ENCODE measurements at places on chromosomes 4 and X.
A peak's percentile ranks its signal among the peaks of the same experiment; 100 is the strongest.

DNA sequence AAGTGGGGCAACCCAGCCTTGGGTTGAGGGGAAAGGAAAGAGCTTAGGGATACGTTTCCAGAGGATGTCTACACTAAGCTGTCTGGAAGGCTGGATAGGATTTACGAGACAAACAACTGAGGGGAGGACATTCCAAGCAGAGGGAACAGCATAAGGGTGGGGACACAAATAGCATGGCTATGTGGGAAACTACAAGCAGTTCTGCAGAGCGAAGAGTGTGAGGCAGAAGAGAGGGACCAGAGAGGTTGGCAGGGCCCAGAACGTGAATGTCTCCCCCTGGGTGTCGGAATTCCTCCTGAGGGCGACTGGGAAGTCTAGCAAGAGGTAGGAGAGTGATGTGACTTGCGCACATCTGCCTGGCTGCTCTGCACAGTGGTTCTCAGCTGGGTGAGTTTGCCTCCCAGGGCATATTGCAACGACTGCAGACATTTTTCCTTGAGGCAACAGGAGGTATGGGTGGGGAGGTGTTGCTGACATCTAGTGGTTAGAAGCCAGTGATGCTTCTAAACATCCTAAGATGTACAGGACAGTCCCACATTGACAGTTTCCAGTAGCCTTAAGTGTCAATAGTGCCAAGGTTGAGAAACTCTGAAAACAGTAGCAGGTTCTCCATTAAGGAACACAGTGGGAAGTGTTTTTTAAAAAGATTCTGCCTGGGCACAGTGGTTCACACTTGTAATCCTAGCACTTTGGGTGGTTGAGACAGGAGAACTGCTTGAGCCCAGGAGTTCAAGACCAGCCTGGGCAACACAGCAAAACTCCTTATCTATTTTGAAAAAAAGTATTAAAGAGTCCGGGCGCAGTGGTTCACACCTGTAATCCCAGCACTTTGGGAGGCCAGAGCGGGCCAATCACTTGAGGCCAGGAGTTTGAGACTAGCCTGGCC, 9.2 kb downstream of the NDUFA1 start:
- H3K4me1 ChIP-seq = no peaks in the 10 kb centered on the region
- no peak overlapping the region for H3K4me3 ChIP-seq
- no peak overlapping the region for H3K27ac ChIP-seq
- peak; percentile 17 for DNase-seq
- H3K36me3 ChIP-seq = no peaks in the 10 kb centered on the region

GRCh38 chr4:165915215-165915614, 42.2 kb downstream of the TLL1 start:
- H3K36me3 ChIP-seq = no peaks in the 10 kb centered on the region
- H3K4me3 ChIP-seq = no peak overlapping the region
- no peaks in the 10 kb centered on the region for H3K27me3 ChIP-seq
- no peak for DNase-seq
- H3K4me1 ChIP-seq = no peaks in the 10 kb centered on the region
- H3K27ac ChIP-seq = no peak overlapping the region

GRCh38 chr4:55840956-55841355, 12.5 kb upstream of the EXOC1 start:
- DNase-seq = no peak
- H3K27ac ChIP-seq = no peak overlapping the region
- no peaks in the 10 kb centered on the region for H3K27me3 ChIP-seq
- no peak overlapping the region for H3K4me3 ChIP-seq
- no peaks in the 10 kb centered on the region for H3K36me3 ChIP-seq

DNA sequence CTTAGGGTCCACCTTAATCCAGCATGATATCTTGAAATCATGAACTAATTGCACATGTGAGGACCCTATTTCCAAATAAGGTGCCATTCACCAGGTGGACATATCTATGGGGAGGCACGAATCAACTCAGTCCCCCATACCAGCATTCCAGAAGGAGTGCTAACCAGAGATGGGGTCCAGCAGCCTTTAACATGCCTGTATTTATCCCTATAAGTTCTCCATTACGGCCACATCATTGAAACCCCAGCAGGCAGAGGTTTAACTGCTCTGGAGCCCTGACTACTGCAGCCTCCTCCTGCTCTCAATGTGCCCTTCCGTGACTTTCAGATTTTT, 3.2 kb upstream of the ASMTL start:
- H3K4me1 ChIP-seq = no peaks in the 10 kb centered on the region
- no peak overlapping the region for H3K27ac ChIP-seq
- H3K36me3 ChIP-seq = no peaks in the 10 kb centered on the region
- no peak for DNase-seq
- H3K27me3 ChIP-seq = peaks cover 6% of the 10 kb centered on the region
- H3K4me3 ChIP-seq = no peak overlapping the region

- H3K27ac ChIP-seq = no peak overlapping the region
- H3K4me1 ChIP-seq = no peaks in the 10 kb centered on the region
- H3K4me3 ChIP-seq = no peak overlapping the region
- H3K36me3 ChIP-seq = no peaks in the 10 kb centered on the region
- no peaks in the 10 kb centered on the region for H3K27me3 ChIP-seq
Measured at GRCh38 chr4:97868097-97868496, 275.2 kb downstream of the STPG2 start.

DNA sequence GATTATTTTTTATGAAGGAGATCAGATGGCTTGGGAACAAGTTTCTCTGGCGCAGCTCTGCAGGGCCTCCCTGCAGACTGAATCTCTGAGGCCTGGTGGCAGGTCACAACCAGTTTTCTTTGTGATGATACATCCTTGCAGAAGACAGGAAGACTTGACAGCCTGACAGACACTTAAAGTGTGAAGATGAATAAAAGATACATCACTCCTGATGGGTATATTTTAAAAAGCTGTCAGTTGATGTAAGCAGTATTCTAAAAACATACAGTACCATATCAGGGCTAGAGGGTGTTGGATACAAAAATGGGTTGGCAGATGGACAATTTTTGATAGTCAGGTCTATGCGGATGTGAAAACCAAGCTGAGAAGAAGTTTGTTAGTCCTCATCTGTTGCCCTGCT, 239.5 kb downstream of the LHFPL1 start:
- H3K4me3 ChIP-seq = no peak overlapping the region
- no peak overlapping the region for H3K27ac ChIP-seq
- no peaks in the 10 kb centered on the region for H3K27me3 ChIP-seq
- H3K36me3 ChIP-seq = no peaks in the 10 kb centered on the region

- no peak overlapping the region for H3K4me3 ChIP-seq
- DNase-seq = no peak
- H3K27ac ChIP-seq = no peak overlapping the region
- no peaks in the 10 kb centered on the region for H3K4me1 ChIP-seq
- H3K27me3 ChIP-seq = no peaks in the 10 kb centered on the region
Measured at GRCh38 chr4:38740303-38740702, 42.5 kb downstream of the TLR10 start.

GRCh38 chrX:8083286-8083685, 87.8 kb downstream of the VCX2 start:
- H3K27me3 ChIP-seq = no peaks in the 10 kb centered on the region
- no peak overlapping the region for H3K27ac ChIP-seq
- no peak for DNase-seq
- H3K36me3 ChIP-seq = no peaks in the 10 kb centered on the region
- no peaks in the 10 kb centered on the region for H3K4me1 ChIP-seq

DNA sequence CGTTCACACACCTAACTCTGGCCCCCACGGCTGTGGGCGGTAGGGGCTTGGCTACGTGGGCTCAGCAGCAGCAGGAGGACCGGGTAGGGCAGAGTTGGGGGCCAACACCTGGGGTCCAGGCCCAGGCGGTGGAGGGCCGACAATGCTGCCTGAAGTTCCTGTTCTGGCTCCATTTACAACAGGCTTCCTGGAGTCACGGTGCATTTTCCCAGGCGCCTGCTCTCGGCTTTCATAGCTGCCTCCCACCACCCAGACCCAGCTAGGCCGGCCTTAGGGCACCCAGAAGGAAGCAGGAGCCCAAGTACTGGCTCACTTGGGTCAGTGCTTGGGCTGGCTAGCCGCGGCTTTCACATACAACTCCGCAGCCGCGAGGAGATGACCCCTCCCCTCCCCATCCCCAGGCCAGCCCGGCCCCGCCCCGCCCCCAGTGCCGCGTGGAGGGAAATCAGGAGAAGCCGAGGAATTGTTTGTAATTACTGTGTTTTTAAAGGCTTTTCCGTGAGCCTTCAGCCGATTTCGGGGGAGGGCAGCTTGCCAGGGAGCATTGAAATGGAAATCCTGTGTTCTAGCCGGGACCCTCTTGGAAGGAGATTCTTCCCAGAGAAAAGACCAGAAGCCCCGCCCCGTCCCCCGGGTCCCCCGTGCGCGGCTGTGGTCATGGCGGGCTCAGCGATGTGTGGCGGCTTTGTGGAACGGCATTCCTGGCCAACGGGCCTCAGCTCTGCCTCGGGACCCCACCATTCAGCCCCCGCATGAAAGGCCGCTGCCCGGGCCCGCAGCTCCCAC, 28.5 kb downstream of the PJA1 start:
- peak; percentile 42 for DNase-seq
- H3K4me3 ChIP-seq = no peak overlapping the region
- H3K27ac ChIP-seq = peak overlapping the region; percentile 73
- no peaks in the 10 kb centered on the region for H3K36me3 ChIP-seq
- no peaks in the 10 kb centered on the region for H3K4me1 ChIP-seq
- no peaks in the 10 kb centered on the region for H3K27me3 ChIP-seq

- DNase-seq = no peak
- peaks cover 11% of the 10 kb centered on the region for H3K4me1 ChIP-seq
- no peaks in the 10 kb centered on the region for H3K27me3 ChIP-seq
- no peak overlapping the region for H3K27ac ChIP-seq
- H3K36me3 ChIP-seq = no peaks in the 10 kb centered on the region
Measured at GRCh38 chr4:48190839-48191238, 56.8 kb upstream of the TXK start.

GRCh38 chr4:7557456-7557855, 122.7 kb upstream of the PSAPL1 start:
- DNase-seq = peak; percentile 16
- H3K4me3 ChIP-seq = no peak overlapping the region
- no peaks in the 10 kb centered on the region for H3K4me1 ChIP-seq
- H3K27ac ChIP-seq = no peak overlapping the region
- no peaks in the 10 kb centered on the region for H3K36me3 ChIP-seq

GRCh38 chrX:1444561-1445500, 7.9 kb downstream of the ASMTL start:
- DNase-seq = no peak
- H3K4me1 ChIP-seq = no peaks in the 10 kb centered on the region
- no peak overlapping the region for H3K4me3 ChIP-seq
- no peaks in the 10 kb centered on the region for H3K36me3 ChIP-seq

GRCh38 chr4:10279261-10279660, 162.7 kb upstream of the WDR1 start:
- no peak overlapping the region for H3K4me3 ChIP-seq
- no peaks in the 10 kb centered on the region for H3K27me3 ChIP-seq
- H3K4me1 ChIP-seq = no peaks in the 10 kb centered on the region
- no peak for DNase-seq

DNA sequence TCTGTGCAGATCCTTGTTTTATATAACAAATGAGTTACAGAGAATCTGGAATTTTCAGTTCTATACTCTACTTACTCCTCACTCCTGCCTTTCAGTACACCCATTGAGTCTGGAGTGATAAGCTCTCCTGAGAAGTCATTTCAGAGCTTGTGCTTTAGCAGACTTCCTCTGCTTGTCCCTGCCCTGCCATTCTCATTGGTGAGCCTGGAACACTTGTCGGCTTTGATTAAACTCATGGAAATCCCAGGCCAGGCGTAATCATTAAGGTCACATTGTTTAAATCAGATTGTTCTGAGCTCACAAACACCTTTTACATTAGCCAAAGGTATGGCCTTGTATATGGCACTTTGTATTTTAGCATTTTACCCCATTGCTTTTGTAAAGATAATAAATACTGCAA, 102.7 kb downstream of the CNKSR2 start:
- H3K27ac ChIP-seq = no peak overlapping the region
- no peaks in the 10 kb centered on the region for H3K36me3 ChIP-seq
- no peaks in the 10 kb centered on the region for H3K27me3 ChIP-seq
- no peak overlapping the region for H3K4me3 ChIP-seq
- DNase-seq = no peak
- H3K4me1 ChIP-seq = no peaks in the 10 kb centered on the region

DNA sequence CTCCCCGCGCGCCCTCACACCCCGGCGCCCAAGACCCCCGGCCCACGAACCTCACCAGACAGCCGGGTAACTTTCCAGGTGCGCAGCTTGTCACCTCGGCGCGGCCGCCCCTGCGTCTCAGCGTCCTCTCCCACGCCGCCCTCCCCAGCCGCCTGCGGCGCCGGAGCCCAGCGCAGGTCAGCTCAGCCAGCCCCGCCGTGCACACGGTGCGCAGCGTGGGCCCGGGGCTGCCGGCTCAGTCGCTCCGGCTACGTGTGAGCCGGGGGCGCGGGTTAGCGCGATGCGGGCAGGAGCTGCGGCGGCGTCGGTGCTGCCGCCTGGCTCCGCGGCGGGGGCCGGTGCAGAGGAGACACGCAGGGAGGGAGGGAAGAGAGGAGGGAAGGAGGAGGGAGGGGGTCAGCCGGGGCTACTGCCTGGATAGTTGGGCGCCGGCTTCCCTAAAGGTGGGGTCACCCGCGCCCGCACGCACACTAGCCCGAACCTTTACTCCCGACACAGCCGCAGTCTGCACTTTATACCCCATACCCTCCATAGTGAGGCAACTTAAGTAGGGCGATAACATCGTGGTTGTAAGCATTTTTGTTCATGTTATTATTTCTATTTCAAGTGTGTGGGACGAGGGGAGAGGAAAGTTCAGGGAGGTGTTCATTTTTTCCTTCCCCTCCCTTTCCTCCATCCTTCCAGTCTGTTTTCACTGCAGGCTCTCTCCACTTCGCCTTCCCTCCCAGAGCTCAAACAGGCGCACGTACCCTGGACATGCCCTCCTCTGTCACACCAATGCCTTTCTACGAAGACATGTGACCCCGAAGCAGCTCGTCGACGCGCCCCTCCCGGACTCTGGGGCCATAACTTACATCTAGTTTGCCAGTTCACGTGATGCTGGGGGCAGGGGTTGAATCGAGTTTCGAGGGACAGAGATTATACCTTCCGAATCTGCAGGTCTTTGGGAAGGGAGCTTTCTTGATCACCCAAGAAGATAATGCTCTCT, at the start of gene PRKG2:
PRKG2 (minus strand) TSS at position 342 of the 988 bp plus-strand sequence. CDS start 10,175 bp downstream, outside the sequence.
- H3K36me3 ChIP-seq = no peaks in the 10 kb centered on the region
- no peaks in the 10 kb centered on the region for H3K4me1 ChIP-seq
- H3K4me3 ChIP-seq = peak within 1 kb of the TSS; percentile 43
- no peak within 1 kb of the TSS for H3K27ac ChIP-seq

GRCh38 chrX:139187738-139188137, 342.8 kb upstream of the F9 start:
- H3K4me1 ChIP-seq = no peaks in the 10 kb centered on the region
- H3K36me3 ChIP-seq = no peaks in the 10 kb centered on the region
- no peak for DNase-seq
- H3K27ac ChIP-seq = no peak overlapping the region
- H3K4me3 ChIP-seq = no peak overlapping the region
- H3K27me3 ChIP-seq = peaks cover 18% of the 10 kb centered on the region

DNA sequence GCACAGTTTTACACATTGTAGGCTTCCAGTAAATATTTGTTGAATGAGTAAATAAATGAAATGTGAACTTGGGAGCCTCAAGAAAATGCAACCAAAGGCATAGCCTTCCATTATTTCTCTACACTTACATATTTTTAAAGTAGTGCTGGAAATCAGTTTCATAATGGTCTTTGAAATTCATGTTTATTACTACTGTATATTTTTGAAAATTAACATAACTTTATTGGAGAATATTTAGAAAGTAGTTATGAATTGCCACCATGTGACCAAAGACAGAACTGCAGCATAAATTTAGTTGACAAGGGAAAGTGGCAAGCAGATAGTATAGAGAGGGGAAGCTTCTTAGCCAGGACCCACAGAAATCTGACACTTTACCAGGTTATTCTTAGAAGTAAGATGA, 6.4 kb downstream of the TCEAL8 start:
- peak; percentile 22 for DNase-seq
- no peak overlapping the region for H3K27ac ChIP-seq

- H3K4me3 ChIP-seq = no peak overlapping the region
- DNase-seq = no peak
- peaks cover 68% of the 10 kb centered on the region for H3K4me1 ChIP-seq
- no peaks in the 10 kb centered on the region for H3K36me3 ChIP-seq
- peak overlapping the region; percentile 97 for H3K27ac ChIP-seq
Measured at GRCh38 chr4:141023051-141023450, 110.2 kb downstream of the RNF150 start.

All from cardiac muscle cell (in vitro differentiated cells and primary cell).